ENCODE measurements at places on chromosomes 2 and 18.

DNA sequence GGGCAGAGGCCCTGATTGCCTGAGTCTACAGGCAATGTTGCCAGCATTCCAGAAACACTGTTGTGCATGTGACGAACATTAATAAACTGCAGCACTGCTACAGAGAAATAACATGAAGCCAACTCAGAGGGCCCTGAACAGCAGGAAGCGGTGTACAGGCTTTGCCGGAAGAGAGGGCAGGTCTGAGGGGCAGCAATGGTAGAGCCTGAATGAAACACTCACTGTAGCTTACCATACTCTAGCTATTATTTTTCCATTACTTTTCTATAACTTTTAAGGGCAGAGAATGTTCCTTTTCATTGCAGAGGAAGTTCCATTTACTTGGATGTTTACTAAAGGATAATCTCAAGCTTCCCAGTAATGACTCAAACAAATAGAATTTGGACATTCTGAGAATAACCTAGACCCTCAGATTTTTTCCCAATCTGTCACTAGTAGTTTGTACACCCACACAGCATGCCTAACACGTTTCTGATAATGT lies 150.4 kb downstream of the MTX2 start:
- DNase-seq = no peak

GRCh38 chr2:64679673-64680425 lies 26.1 kb upstream of the SERTAD2 start:
- no peak for DNase-seq

- DNase-seq = no peak
Measured at GRCh38 chr18:69580107-69580506, 179.4 kb downstream of the DOK6 start.

DNA sequence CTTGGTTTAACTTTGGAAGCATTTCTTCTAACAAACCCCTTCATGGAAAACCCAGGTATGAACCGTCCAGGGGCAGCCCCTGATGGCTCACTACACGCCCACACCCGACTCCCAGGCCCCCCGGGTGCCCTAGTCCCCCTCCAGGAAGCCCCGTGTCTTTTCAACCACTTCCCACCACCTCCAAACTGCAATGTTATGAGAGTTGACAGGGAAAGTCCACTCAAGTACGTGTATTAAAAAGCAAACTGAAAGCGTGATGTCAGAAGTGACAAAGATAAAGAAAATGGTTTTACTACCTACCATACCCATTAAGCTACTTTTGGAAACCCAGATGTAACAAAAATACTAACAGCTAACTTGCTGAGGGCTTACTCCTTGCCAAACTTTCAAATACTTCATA lies 51.5 kb downstream of the L3MBTL4 start:
- no peak for DNase-seq

DNA sequence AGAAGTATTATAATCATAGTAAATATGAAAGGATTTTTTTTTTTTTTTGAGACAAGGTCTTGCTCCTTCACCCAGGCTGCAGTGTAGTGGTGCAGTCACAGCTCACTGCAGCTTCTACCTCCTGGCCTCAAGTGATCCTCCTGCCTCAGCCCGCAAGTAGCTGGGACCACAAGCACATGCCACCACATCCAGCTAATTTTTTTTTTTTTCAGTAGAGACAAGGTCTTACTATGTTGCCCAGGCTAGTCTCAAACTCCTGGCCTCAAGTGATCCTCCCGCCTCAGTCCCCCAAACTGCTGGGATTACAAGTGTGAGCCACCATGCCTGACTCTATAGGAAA lies 301.6 kb upstream of the STON1 start:
- DNase-seq = no peak

DNA sequence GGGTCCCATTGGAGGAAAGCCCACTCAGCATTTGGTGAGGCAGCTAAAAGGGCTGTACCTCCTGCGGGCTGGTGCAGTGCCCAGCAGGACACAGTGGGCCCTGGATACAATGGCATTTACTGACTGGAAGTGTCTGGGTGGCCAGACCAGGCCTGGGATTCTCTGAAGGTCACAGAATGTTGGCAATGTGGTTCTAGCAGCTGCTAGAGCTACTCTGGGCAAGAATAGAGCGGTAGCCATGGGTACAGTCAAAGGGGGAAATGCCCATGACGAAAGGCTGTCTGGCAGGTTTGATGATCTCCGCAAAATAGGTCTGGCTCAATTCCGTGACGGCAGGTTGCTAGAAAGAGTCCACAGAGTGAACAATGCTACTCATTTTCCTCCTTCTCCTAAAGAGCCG lies 241.8 kb downstream of the AFF3 start:
- DNase-seq = no peak

- DNase-seq = no peak
Measured at GRCh38 chr2:13003500-13003899, 286.8 kb downstream of the TRIB2 start.

- no peak for DNase-seq
Measured at GRCh38 chr18:36602620-36603019, 226.2 kb downstream of the TPGS2 start.

DNA sequence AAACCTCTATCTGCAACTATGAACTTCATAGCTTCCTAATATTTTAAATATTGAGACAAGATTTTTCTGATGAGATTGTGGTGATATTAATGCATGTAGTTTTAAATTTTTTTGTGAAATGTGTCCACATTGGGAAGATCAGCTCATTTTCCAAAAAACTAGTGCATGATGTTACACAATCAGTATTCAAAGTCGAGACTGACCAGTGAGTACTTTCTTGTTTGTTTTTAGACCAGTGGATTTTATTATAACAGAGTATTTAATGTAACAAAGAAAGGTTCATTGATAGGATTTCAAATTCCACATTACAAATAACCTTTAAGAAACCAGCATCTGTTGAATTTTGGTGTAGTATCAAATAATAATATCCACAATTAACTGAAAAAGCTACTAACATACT lies 99.3 kb downstream of the TTC27 start:
- no peak for DNase-seq

GRCh38 chr18:26826656-26827235 lies 38.8 kb downstream of the AQP4 start:
- no peak for DNase-seq

DNA sequence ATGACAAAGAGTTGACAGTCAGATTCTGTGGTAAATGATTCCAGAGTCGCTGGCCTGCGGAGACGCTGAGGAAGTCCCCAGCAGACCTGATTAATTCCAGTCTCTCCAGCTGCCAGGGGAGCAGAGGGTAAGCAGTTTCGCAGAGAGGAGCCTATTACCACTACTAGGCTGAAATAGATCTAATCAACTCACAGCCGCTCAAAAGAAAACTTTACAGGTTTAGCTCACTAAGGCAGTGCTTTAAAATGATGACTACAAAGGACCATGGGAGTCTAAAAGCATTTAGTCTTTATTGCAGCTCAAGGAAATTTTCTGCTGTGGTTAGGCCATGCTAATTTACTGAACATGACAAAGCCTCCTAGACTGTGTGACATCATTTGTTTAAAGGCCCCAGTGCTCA lies 445.6 kb upstream of the POU3F3 start:
- no peak for DNase-seq

- no peak for DNase-seq
Measured at GRCh38 chr18:28582724-28583123, 405.8 kb upstream of the CDH2 start.

DNA sequence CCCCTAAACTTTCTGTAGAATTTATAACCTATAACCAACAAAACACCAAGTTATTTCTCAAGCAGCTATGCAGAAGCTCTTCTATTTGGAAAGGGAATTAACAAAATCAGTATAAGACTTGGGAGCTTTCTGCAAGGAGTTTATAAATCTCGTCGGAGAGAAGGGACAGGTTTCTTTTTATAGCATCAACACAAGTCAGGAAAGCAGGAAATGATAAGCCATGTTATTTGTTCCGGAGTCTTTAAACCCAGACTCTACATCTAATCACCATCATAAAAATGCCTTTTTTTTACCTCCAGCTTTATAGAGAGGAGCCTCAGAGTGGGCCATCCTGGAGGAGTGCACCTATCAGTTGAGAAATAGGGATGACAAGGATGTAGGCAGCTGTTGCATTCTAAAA lies 137.1 kb downstream of the DPP10 start:
- DNase-seq = no peak

- no peak for DNase-seq
Measured at GRCh38 chr2:23429036-23429435, 44.1 kb downstream of the KLHL29 start.

DNA sequence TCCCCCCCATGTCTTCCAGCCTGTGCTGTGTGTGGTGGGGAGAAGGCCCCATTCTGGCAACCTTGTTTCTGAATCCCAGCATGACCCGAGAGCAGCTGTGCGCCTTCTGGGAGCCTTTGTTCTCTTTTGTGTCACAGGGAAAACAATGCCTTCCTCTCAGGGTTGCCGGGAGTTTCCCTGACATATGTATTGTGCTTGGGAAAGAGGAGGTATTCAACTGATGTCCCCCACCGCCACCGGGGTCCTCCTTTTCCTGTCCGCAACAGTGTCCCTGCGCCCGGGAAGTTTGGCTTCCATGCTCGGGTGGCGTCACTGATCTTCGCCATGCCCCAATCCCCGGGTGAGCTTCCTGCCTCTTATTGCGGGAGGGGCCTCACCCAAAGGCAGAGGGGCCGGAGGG lies 77.5 kb upstream of the ASB18 start:
- DNase-seq = no peak

- no peak for DNase-seq
Measured at GRCh38 chr2:102061962-102062795, 70.4 kb downstream of the IL1R2 start.

- DNase-seq = no peak
Measured at GRCh38 chr2:240473211-240473610, 37.7 kb downstream of the GPC1 start.

- no peak for DNase-seq
Measured at GRCh38 chr2:213224366-213224765, 59.9 kb upstream of the SPAG16 start.

GRCh38 chr18:45571714-45572113 lies 43.6 kb upstream of the SLC14A2 start:
- DNase-seq = no peak

GRCh38 chr2:12498286-12498685 lies 218.4 kb upstream of the TRIB2 start:
- DNase-seq = no peak

- DNase-seq = no peak
Measured at GRCh38 chr2:150230004-150230403, 257.5 kb downstream of the RND3 start.

DNA sequence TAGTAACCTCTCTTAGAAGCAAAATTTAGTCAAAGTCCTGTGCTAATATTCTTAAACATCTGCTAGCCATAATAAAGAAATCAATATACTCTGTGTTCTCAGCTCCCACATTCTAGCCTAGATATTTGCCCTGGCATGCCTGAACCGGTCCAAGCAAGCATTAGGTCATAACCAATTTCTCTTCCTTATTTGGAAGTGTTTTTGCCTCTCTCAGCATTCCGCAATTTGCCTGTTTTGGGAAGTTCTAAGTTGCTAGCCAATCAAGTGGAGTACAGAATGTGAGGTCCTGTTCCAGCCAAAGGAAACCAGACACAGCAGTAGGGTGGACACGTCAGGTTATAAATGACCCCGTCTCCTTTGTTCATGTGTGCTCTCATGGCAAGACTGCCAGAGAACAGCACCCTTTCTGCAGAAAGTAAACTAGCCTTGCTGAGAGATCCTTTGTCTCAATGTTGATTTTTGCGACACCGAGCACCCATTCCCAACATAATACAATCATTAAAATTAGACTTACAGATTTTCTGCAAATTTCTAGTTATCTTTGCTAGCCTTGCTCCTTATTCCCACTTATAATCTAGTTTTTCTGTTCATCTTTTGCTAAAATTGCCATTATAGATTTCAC lies 13.0 kb upstream of the SULT1C4 start:
- no peak for DNase-seq

- DNase-seq = no peak
Measured at GRCh38 chr2:234111523-234111922, 61.0 kb downstream of the SPP2 start.

GRCh38 chr18:57205641-57206040 lies 58.8 kb downstream of the BOD1L2 start:
- no peak for DNase-seq

- peak; percentile 75 for DNase-seq
Measured at GRCh38 chr2:201235860-201236811, 24.2 kb upstream of the CASP8 start.

GRCh38 chr18:5584746-5585417 lies 41.1 kb upstream of the EPB41L3 start:
- peak; percentile 41 for DNase-seq

DNA sequence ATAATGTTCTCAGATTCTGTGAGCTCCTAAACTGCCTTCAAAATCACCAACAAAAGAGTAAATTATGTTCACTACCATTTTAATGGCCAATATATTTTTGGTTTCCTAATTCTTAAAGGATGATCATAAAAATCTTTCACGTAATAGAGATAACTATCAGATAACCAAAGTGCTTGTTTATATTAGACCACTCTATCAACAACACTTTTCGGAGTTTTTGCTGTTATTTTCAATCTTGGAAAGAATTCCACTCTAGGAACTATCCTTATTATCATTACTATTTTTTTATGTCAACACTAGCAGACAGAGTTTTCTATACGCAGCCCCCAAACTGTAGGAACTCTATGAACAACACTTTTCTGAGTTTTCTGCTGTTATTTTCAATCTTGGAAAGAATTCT lies 782.5 kb upstream of the ZEB2 start:
- no peak for DNase-seq

DNA sequence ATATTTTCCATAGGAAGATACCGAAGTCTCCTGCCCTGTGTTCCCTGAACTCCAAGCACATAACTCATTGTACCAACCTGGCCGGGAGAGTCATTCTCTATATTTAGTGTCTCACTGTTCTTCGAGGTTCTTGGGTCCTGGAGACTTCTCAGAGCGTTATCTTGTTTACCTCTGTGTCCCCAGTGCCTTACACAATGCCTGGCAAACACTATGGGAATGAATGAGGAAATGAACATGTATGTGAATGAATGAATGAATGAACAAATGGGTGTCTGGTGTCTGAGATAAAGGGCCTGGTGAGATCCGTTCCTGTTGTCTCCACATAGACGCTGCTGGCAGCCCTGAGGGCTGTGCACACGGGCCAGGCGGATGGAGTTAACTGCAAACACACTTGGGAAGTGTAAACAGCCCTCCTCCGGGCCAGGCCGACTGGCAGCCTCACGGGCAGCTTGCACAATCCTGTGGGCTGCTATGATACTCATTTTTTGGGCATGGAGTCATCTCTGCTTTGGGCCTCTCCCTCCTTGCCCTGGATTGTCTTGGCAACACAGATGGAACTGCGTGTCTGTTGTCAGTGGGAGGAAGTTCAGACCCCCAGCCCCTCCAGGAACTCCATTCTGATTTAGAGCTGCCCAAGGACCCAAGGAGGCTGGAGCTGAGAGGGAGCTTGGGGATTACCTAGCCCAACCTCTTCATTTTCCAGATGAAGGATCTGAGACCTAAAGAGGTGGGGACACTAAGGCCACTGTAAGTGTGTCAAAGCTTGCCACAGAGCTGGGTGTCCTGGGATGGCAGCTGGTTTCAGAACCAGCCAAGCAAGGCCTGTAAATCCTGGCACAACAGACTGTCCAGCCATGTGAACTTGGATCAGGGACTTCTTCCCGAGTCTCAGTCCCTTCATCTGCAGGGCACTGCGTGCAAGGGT lies 124.4 kb downstream of the INHBB start:
- DNase-seq = no peak

Measured in NCI-H460 (cell line).